Colonic mucosa (tissue), 4 donors: ENCODE measurements at places on chromosomes 3 and 15. TPM values are rescaled to one million over a fixed set of nuclear protein-coding genes. Genes with fewer than 3 reads are reported as not detected.
A peak's percentile ranks its signal among the peaks of the same experiment; 100 is the strongest.

ARNT2 gene
- total RNA-seq: 2.7 TPM

CYFIP1 gene
- total RNA-seq: 119 TPM

DUOX1 gene
- 0.45 TPM for total RNA-seq

- peak; percentile 41 for DNase-seq
Measured at GRCh38 chr3:102224171-102224570, 210.6 kb upstream of the ZPLD1 start.

GRCh38 chr15:34456658-34457057, 19.1 kb upstream of the GOLGA8A start:
- DNase-seq: no peak
